ENCODE measurements at places on chromosomes 2 and 18.
A peak's percentile ranks its signal among the peaks of the same experiment; 100 is the strongest.

DNA sequence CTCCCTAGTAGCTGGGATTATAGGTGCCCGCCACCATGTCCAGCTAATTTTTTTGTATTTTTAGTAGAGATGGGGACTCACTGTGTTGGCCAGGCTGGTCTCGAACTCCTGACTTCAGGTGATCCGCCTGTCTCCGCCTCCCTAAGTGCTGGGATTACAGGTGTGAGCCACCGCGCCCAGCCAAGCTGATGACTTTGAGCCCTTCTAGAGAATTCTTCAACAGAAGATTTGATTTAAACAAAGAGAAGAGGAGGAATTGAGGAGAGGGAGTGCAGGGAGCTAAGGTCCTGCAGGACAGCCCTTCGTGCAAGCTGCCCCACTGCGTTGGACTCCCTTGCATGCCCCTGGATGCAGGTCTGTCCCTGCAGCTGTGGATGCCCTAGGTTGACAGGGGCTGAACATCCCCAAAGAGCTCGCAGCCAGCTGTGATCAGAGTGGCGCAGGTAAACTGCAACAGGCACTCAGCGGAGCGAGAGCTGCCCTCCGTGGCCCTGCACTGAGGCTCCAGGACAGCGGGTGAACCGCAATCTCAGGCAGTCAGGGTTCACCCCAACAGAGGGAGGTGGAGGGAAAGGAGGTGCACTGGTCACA lies 13.7 kb downstream of the ADRA2B start:
- no peak for DNase-seq

DNA sequence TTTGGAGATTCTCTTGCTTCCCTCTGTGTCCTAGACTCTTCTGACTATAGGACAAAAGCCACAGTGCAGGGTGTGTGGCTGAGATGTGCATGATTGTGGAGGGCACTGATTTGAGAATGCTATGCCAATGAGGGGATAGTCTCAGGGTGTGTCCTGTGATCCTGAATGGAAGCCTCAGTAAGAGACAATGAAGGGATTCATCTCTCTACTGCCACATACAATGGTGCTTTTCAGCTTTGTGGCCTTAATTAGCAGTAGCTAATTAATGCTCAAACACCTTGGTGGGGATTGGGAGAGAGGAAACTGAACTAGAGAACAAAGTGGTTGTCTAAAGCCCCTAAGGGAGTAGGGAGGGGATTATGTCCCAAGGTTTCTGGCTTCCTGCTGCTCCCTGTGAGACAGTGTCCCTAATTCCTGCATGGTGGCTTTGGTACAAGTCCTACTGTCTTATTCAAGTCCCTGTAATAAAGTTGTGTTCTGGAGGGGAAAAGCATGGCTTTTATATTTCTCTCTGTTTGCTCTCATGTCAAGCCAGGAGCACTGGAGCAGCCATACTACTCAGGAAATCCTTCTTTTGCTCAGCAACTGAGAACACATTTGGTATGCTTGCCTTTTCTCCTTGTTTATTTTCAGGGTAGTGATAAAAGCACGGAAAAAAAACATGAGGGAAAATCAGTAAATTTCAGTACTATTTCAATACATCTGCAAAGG lies 415.2 kb upstream of the TCF4 start:
- no peak for DNase-seq

- no peak for DNase-seq
Measured at GRCh38 chr2:130258356-130258755, 60.1 kb upstream of the TUBA3E start.

- DNase-seq, result no peak
Measured at GRCh38 chr2:71934595-71935261, 212.9 kb downstream of the CYP26B1 start.

DNA sequence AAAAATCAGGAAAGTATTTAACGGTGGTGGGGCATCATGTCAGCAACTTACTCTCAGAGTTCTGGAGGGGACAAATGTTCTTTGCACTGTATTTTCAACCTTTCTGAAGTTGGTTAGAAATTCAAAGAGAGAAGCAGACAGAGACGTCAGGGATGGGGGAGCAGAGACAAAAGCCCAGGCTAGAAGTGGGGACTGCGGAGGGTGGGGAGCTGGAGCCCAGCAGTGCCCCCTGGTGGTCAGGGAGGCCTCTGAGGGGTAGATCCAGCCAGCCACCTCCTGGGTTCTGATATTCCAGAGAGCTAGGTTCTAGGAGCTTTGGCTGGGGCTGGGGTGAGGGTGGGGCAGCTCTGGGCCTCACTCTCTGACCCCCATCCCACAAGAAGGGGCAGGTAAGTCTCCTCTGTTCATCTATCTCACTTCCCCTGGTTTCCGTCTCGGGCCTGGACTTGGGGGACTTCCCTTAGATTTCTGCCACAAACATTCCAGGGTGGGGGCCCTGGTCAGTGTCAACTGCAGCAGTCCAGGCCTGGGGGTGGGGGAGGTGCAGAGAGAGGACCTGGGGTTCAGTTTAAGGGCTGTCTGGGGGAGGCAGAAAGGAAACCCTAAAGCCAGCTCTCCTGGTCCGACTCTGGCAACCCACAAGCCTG lies 8.9 kb downstream of the TNS1 start:
- peak; percentile 76 for DNase-seq

- DNase-seq, result no peak
Measured at GRCh38 chr2:234861841-234862735, 89.7 kb upstream of the SH3BP4 start.

- DNase-seq, result no peak
Measured at GRCh38 chr2:182319556-182320505, 107.0 kb downstream of the PDE1A start.

GRCh38 chr18:68803356-68803755 lies 5.5 kb downstream of the CCDC102B start:
- no peak for DNase-seq

DNA sequence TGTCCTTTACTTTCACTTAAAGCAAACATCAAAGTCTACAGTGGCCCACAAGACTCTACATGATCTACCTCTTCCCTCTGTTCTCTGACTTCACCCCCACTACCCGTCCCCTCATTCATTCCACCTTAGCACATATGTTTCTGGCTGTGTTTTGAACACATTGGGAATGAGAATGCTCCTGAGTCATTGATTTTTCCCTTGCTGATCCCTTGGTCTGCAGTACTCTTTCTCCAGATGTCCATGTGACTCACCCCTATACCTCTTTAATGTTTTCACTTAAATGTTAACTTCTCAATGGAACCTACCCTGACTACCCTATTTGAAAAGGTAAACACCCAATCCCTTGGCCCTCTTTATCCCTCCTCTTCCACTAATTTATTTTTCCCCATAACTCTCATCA lies 30.7 kb upstream of the FRZB start:
- DNase-seq, result no peak

DNA sequence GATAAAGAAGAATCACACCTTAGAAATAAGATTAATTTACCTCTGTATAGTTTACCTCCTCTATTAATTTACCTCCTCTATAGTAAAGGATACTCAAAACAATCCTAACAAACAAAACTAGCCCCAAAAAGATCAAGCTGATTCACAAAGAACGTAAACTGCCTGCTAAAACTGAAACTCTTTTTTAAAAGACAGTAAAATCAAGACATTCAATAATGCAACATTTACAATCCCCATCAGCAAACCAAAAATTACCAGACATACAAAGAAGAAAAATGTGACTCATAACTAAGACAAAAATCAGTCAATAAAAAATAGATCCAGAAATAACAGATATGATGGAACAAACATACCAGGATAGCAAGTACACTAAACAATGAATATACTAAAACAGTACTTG lies 215.7 kb downstream of the ZEB2 start:
- DNase-seq, result no peak

- no peak for DNase-seq
Measured at GRCh38 chr18:12296457-12296856, 11.6 kb upstream of the TUBB6 start.

DNA sequence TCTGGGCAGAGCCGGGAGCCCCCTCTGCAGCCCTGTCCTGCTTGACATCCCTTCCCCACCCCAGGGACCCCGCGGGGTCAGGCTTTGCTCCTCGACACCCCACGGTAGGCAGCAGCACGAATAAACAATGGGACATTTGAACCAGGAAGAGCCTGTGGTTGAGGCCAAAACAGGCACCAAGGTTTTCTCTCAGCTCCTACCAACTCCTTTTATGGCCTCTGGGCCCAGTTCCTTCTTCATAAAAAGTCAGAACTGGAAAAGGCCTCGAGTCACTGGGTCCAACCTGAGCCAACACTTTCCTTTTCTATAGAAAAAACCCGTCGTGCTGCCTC lies 20.6 kb downstream of the TEX44 start:
- no peak for DNase-seq

GRCh38 chr2:37985333-37985732 lies 60.2 kb downstream of the RMDN2 start:
- no peak for DNase-seq

Data from GM19239 (cell line).